ENCODE measurements at places on chromosomes 2 and 18.

GRCh38 chr2:231781798-231782726, 980 bp upstream of the PDE6D start:
- DNase-seq: peak; percentile 62

DNA sequence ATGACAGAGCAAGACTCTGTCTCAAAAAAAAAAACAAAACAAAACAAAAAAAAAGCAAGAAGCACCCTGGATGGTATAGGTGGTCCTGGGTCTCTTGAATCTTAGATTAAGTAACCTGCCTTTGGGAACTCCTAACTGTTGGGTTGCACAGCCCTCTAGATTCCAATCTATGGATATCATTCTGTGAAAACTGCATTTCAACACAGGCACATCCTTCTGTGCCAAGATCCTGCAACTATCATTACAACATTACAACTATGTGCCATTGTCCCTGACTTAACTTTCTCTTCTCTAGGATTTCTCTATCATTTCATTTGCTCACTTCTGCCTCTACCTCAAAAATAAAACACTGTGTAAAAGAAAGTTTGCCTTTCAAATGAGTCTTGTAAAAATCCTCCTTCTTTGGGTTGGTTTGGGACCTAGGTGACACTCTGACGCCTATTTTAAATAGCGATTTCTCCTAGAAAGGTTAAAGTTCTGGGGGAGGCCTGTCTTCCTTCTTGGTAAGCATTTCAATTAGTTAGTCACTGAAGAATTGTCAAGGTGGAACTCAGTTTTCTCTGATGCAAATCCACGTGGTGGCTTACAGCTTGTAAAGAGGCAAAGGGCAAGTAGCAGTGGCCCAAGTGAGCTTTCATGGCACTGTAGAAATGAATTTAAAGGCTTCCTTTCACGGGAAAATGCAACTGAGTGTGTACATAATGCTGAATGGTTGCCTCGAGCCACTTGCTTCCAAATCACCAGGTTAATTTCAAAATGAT, 9.2 kb downstream of the LGALSL start:
- no peak for DNase-seq

GRCh38 chr2:117745537-117745936, 69.0 kb upstream of the DDX18 start:
- DNase-seq: no peak

- no peak for DNase-seq
Observed at GRCh38 chr2:241114836-241115235, 12.7 kb upstream of the MTERF4 start.

- DNase-seq: no peak
Observed at GRCh38 chr2:5937851-5938565, 245.8 kb downstream of the SOX11 start.

GRCh38 chr2:132774189-132774588, 104.2 kb upstream of the LYPD1 start:
- no peak for DNase-seq

DNA sequence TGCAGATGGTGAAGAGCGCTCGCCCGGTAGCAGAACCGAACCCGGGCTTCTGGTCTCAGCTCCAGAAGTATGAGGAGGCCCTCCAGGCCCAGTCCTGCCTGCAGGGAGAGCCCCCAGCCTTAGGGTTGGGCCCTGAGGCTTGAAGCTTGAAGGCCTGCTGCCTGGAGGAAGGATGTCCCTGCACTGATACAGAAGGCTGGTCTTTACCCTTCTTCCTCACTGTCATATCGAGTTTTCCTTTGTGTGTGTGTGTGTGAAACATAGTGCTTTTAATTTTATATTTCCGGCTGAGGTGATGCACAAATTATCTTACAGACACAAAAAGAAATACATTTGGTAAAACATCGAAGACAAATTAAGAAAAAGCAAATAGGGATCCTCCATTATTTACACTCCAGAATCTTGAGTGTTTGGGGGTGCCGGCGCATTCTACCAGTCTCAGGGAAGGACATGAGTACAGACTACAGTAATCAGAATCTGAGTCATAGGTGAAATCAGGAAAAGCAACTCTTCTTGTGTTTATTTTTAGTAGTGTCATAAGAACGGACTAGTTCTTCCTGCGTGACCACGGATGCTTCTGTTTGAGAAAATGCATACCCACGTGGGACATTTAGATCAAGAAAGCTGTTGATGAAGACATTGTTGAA, 1.3 kb downstream of the DUSP28 start:
- peak; percentile 75 for DNase-seq

- no peak for DNase-seq
Observed at GRCh38 chr2:163655667-163656066, 80.1 kb downstream of the FIGN start.

DNA sequence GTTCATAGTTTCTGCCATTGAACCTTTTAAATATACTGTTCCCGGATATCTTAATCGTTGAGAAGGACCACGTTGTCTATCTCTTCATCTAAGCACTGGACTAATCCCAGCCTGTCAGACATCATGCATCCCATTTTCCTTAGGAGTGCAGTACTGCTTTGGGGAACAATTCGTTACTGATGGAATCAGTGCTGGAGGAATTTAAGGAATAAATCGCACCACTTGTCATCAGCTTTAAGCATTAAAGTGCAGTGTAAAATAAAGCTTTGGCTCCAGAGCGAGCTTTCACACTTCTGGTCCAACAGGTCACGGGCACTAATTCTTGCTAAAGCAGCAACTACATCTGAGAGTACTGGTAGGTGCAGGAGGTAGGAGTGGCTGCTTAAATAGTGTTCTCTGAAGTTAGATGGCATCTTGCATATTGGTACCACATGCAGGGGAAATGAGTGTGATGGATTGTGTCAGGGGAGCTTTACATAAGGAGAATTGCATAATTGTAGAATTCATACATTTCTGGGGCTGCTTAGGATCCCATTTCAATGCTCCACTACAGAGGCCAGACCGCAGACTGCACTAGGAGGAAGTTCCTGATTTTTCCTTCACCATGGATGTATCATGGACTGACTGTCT, 105.7 kb upstream of the RASGRP3 start:
- no peak for DNase-seq

GRCh38 chr2:120013597-120014223, 833 bp downstream of the EPB41L5 start:
- DNase-seq: no peak

GRCh38 chr2:24026233-24026632, 16.3 kb downstream of the MFSD2B start:
- no peak for DNase-seq

DNA sequence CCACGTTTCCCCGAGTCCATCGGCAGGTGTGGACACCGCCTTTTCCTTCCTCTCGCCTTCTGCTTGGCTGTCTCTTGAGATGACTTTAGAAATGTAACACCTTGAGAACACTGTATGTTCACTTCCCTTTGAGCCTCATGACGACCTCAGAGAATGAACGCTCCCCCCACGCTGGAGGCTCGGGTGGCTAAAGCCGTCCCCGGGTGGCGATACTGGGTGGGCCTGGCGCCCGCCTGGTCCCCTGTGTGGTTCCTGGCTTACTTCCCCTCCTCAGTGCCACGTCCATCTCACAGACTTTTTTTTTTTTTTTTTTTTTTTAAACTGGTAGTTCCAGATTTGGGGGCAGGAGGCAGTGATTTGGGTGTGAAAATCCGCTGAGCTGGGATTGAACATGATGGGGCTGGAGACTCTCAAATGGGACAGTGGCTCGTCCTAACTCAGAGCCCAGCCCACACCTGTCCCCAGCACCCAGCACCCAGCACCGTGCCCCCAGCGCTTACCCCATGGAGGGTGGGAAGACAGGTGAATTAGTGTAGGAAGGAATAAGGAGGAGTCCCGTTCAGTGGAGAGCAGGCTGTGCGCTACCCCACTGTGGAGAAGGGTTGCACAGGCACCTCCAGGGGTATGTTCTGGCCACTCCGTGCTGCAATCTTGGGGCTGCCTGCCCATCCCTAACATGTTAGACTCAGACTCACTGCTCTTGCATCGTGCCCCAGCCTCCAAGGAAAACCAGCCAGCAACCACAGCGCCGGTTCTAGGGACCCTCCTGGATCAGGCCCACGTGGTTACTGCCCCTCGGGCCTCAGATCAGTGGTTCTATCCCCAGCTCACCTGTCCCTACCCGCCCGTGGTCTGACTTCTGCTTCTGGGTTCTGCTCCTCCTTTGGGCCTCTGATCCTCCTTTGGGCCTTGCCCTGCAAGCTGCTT, 174.0 kb downstream of the ASB1 start:
- DNase-seq: no peak

DNA sequence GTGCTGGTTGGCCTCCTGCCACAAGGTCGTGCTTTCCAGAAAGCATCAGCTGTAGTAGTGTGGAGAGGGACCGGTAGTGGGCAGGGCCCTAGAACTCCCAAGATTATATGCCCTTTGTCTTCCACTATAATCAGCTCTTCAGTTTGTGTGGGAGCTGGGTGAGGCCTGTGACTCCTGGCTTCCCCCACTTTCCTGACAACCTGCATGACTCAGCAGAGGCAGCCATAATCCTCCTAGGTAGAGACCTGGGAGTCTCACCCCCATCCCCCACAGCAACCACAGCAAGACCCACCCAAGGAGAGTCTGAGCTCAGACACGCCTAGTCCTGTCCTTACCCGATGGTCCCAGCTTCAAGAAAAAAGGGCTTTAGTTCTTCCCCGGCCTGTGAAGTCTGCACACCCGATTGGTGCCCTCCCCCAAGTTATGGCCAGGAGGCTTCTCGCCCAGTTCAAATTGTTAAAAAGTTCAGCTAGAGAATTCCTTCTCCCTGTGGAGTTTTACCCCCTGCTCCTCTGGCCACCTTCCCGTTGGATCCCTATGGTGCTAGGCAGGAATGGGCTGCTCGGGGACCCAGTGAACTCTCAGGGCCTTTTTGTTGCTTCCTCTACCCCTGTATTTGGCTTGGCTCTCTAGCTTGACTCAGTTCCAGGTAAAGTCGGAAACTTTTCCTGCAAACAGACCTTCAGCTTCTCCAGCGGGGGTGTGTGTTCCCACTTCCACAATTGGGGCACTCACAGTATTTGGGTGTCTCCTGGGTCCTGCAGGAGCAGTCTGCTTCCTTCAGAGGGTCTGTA, 57.8 kb upstream of the FAM237A start:
- DNase-seq: no peak

DNA sequence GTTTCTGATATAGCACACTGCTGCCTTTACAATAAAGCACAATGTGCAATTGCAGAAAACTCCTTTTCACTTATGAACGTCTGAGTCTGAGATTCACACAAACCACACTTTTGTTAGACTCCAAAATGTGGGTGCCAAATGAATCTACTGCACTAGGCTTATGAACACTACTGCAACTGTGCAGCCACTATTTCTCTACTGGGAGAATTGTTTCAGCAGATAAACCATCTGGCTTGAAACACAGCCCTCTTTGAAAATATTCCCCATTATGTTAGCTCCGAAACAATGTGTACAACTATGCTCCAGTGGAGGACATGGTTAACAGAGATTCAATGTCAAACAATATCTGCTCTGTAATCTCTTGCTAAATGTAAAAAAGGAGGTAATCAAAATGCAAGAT, 188.7 kb upstream of the ZEB2 start:
- no peak for DNase-seq

DNA sequence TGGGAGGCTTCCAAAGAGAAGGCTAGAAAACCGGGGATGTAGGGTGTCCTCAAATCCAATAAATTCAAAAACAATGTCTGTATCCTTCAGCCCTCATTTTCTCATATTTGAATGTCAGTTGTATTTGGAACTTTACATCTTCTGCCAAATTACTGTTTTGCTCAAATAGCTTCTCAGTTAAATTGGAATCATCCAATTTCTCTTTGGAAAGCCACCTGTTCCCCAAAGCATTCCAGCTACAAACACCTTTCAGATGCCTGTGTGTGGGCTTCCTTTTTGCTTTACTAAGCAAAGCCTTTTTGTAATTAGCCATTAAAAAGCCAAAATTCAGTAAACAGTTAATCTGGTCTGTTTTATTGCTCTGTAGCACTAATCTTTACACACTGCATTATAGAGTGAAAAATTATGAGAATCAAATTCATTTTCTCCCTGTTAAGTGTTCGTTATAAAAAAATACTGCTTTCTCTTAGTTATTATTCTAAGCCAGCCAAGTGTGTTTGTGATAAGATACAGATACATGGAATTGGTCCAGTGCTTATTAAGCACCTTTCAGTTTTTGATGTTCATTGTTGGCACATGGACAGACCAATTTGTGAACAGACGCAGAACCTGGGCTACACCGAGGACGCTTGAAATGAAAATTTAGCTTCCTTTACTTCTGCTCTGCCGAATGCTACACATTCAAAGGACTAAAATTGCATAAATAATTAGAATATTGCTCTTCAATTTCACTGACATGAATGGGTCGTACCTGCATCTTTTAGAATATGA, 151.6 kb downstream of the RTN4 start:
- DNase-seq: no peak

Measured in GM12865 (cell line).